ENCODE measurements at places on chromosomes 2 and 18.

GRCh38 chr2:151200844-151201243 is 60.8 kb downstream of the RBM43 start:
- no peak for DNase-seq

DNA sequence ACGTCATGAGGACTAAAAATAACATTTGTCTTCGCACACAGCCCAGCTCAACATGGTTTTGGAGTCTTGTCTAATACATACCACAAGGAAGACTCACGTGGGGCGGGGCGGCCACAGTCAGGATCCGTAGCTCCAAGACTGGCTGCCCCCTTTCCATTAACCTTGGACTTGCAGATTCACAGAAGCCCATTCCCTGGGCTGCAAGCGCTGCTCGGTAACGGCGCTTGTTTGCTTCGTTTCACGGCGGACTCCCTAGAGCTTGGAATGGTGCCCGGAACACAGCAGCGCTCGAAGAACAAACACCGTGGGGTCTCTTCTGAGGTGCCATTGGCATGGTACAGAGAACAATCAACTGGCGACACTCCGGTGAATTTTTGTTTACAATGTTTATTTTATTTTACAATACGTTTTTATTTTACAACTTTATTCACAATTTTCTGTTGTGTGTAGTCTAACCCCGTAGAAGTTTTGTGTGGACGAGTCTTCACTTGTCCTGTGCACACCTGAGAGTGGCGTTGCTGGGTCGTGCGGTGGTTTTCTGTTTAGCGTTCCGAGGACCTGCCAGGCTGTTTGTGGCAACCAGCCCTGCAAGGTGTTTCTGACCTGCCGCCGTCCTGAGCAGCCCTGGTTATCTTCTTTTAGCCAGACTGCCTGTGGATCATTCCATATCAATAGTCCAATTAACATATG is 126.5 kb downstream of the GALR1 start:
- DNase-seq, result no peak

- DNase-seq, result no peak
Observed at GRCh38 chr18:65942104-65942503, 191.3 kb downstream of the CDH7 start.

DNA sequence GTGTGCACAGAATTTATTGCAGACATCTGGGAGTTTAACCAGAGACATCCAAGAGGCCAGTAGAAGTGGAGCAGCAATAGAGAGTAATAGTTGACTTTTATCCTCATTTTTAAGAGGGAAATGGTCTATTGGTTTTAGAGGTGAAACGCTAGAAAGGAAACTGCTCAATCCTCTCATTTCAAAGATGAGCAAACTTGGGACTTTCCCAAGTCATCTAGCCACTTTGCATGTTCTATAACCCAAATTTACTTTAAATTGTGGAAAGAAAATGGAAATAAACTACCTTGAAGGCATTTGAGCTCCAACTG is 601.7 kb downstream of the ARHGAP15 start:
- no peak for DNase-seq

DNA sequence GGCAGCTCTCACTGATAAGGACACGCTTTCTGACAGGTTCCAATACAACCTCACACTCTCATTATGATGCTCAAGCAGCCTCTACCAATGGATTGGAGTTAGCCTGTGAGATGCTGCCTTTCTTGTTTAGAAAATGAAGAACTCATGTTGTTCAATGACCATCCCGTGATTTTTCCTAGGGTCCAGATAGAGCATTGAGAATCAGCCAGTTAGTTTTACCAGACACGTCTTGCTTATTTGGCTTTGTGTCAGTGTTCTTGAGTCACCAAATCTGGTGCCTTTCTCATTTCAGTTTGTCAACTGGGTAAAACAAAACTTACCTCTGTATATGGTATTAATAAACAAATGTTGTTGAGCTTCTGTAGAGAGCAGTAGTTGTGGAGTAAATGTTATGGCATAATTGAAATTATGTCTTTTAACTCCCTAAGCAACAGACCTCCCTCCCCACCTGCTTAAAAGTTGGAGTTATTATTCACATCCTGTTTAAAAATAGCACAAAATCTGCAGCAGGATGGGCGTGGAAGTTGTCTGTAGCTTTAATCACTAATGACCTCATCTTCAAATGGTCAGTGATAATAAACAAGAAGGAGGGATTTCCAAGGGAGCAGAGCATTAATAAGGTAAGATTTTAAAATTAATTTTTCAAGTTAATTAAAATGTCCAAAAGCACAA is 167.3 kb downstream of the HRH4 start:
- no peak for DNase-seq

- no peak for DNase-seq
Observed at GRCh38 chr2:32810909-32811495, 135.8 kb upstream of the LTBP1 start.

- DNase-seq, result no peak
Observed at GRCh38 chr2:105701042-105701441, 43.7 kb upstream of the NCK2 start.

- peak; percentile 19 for DNase-seq
Observed at GRCh38 chr2:143162123-143162837, 33.1 kb downstream of the ARHGAP15 start.

DNA sequence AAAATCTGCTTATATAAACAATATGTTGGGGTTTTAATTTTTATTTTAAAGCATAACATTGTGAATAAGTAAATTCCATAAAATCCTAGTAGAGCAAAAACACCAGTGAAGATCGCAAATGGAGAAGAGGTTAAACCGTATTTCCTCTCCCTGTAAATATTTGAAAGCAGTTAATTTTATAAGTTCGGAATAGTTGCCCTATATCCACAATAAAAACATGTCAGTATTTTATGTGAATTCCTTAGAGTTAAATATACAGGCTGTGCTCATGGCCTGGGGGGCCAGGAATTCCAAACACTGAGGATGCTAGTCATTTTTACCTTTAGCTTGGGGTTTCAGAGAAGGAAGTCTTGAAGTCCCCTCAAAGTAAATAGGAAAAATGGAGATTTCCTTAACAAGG is 135.0 kb downstream of the FIGN start:
- DNase-seq, result no peak

GRCh38 chr2:123644053-123644452 is 381.0 kb upstream of the CNTNAP5 start:
- no peak for DNase-seq

- no peak for DNase-seq
Observed at GRCh38 chr2:239797316-239797715, 227.8 kb downstream of the NDUFA10 start.

GRCh38 chr18:46474487-46475389 is 182.3 kb downstream of the LOXHD1 start:
- DNase-seq, result no peak

DNA sequence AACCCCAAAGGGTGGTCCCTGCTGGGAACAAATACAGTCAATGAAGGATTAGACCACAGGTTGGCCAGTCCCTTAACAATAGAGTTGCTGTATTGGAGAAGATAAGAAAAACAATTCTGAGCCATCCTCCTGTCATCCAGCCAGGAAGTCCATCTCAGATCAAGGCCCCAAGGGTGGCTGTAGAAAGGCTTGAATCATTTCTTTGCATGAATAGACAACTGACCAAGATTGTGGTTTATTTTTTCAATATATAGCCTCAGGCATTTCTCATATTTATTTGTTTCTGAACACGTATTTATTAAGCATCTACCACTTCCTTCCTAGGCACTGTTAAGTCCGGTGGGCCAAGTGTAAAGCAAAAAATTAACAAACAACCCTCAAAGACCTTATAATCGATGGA is 274.4 kb upstream of the SLC14A2 start:
- DNase-seq, result no peak

DNA sequence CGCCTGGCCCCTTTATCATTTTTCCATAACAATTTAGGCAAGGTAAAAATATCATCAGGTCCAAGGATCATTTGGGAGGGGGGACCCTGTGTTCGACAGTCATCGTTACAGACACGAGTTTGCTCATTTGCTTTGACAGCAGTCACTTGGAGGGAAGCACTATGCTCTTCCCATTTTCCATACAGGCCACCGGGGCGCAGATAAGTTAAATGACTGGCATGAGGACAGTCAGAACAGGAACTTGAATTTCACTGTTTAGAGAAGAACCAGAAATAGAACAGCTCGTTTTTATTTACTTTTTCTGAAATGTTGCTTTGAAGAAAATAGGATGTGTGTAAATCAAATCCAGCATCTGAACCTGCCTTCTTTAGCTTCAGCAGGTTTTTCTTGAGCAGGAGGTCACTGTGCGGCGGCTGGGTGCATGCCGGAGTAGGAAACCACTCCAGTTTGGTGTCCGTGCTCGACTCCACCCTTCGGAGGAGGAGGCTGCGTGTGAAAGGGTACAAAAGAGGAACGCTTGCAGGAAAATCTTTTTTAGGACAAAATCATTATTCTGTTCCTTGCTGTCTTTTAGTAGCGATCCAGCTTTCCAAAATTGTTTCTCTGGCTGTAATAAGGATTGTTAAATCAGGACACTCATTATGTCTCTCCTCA is 15.2 kb downstream of the NPAS2 start:
- no peak for DNase-seq

GRCh38 chr2:75200140-75201096 is 1.1 kb upstream of the TACR1 start:
- no peak for DNase-seq

- DNase-seq, result no peak
Observed at GRCh38 chr18:79245517-79246001, 150.2 kb upstream of the NFATC1 start.

- DNase-seq, result no peak
Observed at GRCh38 chr2:158407031-158407430, 49.5 kb downstream of the CCDC148 start.

- DNase-seq, result no peak
Observed at GRCh38 chr2:152062125-152063091, 36.4 kb downstream of the CACNB4 start.

GRCh38 chr2:57204364-57204763 is 842.2 kb upstream of the VRK2 start:
- DNase-seq, result no peak

- no peak for DNase-seq
Observed at GRCh38 chr2:221570321-221570935, 1.7 kb downstream of the EPHA4 start.

DNA sequence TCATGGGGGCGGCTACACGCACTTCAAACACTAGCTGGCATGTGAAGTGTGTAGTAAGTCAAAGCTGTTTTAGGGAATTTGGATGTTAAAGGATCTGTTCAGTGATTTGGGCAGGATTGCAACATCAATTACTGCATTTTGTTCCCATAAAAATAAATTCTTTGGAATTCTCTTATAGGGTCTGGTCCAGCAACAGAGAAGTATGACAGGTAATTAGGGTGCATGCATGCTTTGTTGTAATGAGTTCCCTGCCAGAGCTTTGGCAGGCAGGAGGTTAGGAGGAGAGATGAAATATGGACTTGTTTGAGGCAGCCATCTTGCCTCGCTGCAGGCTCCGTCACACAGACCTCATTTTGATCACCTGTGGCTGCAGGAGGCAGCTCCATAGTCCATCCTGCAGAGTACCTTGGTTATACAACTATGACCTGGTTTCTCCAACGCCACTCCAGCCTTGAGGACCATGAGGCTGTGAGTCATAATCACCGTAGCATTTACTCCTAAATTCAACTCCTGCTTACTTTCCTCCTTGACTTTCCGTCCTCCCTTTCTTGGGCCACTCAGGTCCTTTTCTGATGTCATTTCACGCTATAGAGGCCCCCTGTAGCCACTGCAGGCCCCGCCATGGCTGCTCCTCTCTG is 26.5 kb upstream of the EML4 start:
- no peak for DNase-seq

- DNase-seq, result no peak
Observed at GRCh38 chr18:55249550-55249949, 290.3 kb upstream of the CCDC68 start.

DNA sequence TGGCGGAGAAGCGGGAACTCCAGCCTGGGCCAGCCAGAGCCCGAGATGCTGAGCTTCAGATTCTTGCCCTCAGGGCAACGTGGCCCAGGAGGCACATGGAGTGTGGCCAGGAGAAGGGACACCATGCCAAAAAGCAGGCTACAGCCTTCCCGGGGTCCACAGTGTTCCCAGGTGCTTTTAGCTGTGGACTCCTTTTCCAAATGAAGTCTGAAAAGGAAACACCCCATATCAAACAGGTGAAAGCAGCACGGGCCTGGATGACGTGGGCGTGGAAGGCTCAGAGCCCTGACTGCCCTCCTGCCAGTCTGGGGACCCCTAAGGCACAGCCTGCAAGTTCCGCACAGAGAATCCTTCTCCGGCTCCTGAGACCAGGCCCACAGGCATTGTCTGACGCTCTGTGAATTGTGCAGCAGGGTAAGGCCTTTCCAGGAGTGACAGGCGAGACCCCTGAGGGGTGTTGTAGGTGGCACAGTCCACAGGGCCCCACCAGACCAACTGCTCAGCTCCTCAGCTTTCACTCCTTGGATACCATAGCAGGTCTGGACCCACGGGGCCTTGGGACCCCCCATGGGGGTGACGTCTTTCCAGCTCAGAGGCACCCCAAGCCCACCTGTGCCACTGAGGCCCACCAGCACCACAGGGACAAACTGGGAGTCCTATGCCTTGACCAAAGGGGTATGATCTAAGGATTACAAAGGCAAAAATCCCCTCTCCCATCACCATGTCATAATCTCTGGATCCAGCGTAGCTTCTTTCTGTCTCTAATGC is 69.6 kb upstream of the RAB6C start:
- DNase-seq, result no peak

DNA sequence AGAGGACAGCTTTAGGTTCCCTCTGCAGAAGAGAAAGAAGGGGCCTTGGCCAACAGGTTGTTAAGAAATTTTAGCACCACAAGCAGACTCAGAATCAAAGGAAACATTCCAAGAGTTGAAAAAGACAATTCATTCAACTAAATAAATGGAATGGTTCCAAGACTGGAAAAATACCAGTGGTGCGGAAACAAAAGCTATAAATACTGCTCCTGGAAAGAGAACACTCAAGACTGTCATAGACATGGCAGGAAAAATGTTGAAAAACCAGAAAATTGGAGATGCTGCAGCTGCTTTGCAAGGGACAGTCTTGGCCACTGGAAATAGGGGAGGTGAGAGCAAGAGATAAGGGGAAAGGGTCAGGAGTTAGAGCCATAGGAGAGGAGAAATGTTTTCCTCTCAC is 312.7 kb upstream of the CYRIA start:
- DNase-seq, result no peak

- no peak for DNase-seq
Observed at GRCh38 chr2:191983591-191983990, 136.7 kb upstream of the CAVIN2 start.

DNA sequence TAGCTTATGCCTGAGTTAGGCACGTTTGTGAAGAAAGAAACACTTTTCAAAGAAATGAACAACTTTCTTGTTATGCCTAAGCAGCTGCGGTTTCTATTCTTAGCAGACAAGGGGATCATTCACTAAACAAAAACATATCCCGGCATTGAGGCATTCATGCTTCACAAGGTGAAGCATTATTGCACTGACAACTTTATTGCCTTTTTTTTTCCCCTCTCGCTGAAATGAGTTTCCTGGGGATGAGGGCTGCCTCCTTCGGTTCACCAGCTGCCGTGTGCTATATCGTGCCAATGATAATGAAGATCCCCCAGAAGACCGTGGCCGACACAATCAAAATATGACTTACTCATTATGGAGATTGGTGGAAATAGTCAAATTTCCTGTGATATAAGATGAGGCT is 288.2 kb upstream of the ST6GAL2 start:
- DNase-seq, result no peak

GRCh38 chr18:55779691-55780585 is 191.9 kb upstream of the TCF4 start:
- DNase-seq, result no peak
